ENCODE measurements at places on chromosomes 12 and 14.

- no peak for DNase-seq
Measured at GRCh38 chr12:22858849-22859570, 234.0 kb downstream of the ETNK1 start.

DNA sequence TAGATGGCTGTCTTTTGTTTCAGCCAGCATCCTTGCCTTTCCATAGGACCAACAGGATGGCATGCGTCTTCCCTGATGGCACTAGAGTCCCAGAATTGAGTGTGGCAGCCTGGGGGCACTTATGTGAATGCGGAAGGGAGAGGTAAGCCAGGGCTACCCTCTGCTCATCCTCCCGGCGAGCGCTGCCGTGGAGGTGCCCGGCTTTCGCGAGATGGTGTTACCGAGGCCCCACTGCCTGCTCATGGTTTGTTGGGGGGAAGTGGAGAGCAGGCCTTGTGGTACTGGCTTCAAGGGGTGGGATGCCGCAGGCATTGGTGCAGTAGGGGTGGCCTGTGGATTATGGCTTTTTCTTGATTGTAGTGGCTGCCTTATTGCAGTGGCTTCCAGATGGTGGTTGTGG is 174.3 kb downstream of the AACS start:
- no peak for DNase-seq

GRCh38 chr14:90409209-90409730 is 12.4 kb downstream of the CALM1 start:
- DNase-seq: no peak

GRCh38 chr12:132660052-132660451 is 27.1 kb downstream of the POLE start:
- no peak for DNase-seq

GRCh38 chr12:3580094-3580749 is 89.2 kb downstream of the PRMT8 start:
- DNase-seq: no peak

GRCh38 chr12:54197010-54197409 is 8.2 kb upstream of the SMUG1 start:
- DNase-seq: no peak

DNA sequence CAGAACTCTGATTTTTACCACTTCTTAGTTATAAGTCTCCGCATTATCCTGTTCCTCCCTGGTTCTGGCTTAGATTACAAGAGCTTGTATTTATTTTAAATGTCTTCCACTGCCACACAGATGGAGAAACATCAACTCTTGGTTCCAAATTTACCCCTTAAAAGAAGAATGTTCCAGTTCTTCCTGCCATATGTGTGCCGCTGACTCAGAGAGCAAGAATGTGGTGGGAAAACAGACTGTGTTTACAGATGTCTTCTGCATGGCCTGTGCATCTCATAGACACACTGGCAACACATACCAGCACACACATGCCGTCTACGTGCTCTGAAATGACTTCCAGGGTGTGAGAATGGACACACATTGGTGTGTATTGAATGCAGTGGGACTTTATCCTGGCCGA is 383.0 kb downstream of the LRIG3 start:
- DNase-seq: peak; percentile 4

- DNase-seq: no peak
Measured at GRCh38 chr14:89447182-89447944, 30.3 kb upstream of the FOXN3 start.

- peak; percentile 70 for DNase-seq
Measured at GRCh38 chr12:55830601-55831446, 1.4 kb upstream of the DNAJC14 start.

- DNase-seq: no peak
Measured at GRCh38 chr14:35927727-35928126, 101.6 kb downstream of the BRMS1L start.

DNA sequence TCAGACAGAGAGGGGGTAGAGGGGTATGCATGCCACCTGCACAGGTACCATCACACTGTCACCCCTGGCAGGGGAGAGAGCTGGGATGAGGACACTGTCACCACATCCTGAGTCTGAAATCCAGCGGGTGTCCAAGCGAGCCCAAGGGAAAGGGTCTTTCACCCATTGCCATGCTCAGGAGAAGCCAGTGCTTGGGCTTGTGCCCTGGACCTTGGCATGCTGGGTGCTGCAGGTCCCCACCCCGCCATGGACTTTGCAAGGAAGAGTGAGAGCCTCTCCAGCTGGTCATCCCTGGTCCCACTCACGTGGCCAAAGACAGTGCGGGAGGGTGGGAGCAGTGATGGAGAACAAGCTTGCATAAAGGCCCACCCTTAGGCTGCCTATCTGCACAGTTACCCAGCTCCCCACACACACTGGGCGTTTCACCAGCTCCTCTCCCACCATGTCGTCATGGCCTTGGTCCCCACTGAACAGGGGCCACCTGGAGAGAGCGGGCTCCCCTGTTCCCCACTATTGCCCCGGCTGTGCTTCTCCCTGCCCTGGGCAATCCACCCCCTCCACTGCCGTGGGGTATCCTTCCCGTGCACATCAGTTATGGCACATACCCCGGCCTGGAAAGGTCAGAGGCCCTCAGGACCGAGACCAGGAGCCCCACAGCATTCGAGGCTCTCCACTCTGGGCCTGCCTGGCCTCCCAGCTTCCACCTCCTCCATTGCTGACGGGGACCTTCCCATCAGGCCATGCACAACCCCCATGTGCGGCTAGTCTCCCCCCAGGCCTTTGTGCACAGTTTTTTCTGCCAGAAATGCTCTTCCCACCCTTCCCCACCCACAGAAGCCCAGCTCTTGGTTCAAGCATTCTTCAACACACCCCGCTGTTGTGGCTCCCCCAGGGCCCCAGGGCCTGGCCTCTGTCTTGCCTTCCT is 58.6 kb upstream of the BCL11B start:
- no peak for DNase-seq

GRCh38 chr12:104866291-104866690 is 91.8 kb downstream of the SLC41A2 start:
- no peak for DNase-seq

DNA sequence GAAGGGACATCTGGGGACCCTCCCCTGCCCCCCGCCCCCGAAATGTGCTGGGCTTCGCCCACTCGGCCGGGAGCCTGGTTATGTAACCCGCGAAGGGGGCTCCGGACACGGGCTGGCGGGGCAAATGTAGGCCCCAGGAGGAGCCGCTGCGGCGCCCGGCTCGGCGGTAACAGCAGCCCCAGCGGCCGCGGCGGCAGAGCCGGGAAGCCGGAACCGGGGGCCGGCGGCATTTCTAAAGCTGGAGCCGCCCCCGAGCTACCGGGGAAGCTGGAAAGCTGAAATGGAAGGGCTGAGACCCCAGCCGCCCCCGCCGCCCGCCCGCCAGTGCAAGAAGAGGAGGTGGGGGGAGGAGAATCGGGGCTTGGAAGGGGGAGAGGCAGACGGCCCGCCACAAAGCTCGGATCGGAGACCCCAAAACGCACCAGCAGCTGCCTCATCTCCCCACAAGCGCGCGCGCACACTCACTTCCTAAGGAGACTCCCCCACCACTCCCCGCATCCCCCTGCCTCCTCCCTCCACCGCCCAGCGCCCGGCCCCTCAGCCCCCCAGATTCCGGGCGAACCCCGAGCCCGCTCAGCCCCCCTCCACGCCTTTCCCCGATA is 1.5 kb downstream of the KDM2B start:
- DNase-seq: no peak

- no peak for DNase-seq
Measured at GRCh38 chr14:104567141-104567956, 12.2 kb upstream of the C14orf180 start.

GRCh38 chr14:37580146-37580545 is 14.9 kb downstream of the FOXA1 start:
- DNase-seq: no peak

GRCh38 chr14:94623856-94624499 is 11.8 kb downstream of the SERPINA3 start:
- no peak for DNase-seq

GRCh38 chr12:70853326-70853725 is 67.2 kb downstream of the PTPRR start:
- no peak for DNase-seq

DNA sequence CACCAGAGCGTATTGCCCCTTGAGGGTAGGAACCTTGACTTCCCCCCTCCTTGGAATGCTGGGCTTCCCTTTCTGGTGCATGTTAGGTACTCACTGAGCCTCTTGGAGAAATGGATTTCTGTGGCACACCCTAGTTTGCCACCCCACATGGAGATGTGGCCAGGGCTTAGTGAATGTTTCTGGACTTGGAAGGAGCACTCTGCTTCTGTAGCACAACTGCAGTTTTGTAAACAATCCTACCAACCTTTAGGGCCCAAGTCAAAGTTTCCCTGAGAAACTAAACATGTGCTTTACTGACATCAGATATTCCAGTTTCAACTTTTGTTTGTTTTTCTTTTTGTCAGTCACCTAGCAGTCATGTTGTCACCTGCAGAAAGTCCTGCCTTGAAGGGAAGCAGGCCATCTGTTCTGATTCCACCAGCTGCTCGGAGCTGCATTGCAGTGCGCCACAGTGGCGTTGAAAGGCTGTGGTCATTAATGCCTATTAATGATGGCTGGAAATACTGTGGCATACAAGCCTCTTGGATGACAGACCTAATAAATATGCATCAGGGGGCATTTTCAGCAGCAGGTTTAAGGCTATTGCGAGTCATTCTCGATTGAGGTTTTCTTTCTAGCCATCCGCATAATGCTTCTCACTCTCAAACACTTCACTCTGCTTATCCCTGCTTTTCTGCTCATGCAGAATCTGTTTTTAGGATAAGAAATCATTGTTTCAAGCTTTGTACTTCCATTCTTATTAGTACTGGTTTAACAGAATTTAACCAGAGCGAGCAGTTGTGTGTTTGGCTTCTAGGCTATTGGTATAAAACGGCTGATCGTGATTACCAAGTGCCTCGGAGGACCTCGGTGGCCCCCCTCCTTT is 7.8 kb downstream of the PELI2 start:
- no peak for DNase-seq

DNA sequence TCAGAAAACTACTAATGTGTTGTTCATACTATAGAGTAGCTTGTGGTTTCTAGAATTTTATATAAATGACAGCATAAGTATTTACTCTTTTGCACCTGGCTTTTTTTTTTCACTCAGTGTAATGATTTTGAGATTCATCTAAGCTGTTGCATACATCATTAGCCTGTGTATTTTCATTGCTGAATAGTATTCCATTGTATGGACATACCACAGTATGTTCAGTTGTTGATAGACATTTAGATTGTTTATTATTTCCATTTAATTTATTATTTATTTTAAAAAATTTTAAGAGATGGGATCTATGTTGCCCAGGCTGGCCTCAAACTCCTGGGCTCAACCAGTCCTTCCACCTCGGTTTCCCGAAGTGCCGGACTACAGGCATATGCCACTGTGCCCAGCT is 80.0 kb downstream of the IFT43 start:
- no peak for DNase-seq

DNA sequence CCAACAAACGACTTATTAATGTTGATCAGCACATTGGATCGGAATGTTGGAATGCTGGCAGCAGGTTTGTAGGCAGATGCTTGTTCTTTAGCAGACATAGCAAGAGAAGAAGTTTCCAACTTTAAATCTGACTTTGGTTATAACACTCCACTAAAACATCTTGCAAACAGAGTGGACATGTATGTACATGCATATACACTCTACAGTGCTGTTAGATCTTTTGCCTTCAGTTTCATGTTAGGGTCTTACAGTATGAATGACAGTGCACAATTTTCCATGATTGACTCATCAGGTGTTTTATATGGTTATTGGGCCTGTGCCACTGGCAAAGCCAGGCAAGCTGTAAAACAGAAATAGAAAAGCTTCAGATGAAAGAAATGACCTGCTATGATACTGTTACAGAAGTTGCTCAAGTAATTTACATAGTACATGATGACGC is 14.3 kb upstream of the DHRS7 start:
- DNase-seq: no peak

- DNase-seq: no peak
Measured at GRCh38 chr12:27873010-27873409, 93.0 kb upstream of the MANSC4 start.

- DNase-seq: no peak
Measured at GRCh38 chr12:54273981-54274380, 5.9 kb downstream of the CBX5 start.

DNA sequence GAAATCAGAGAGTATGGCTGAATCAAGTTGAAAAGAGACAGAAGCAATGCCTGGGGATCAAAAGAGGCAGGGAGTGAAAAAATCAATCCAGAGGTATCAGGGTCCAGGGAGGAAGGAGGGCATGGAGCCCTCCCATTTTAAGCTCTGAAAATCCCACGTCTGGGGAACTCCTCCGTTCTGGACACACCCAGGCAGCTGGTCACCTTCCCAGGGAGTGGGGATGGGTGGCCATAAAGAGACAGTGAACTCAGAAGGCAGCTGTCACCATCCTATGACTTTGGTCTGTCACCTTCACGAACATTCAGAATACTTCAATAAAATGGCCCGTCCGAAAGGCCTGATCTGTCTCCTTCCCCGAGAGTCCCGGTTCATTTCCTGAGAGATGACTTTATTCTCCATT is 71.6 kb downstream of the MAP1LC3B2 start:
- no peak for DNase-seq

- no peak for DNase-seq
Measured at GRCh38 chr14:72771561-72771960, 122.3 kb downstream of the DPF3 start.

Measured in anterior cingulate cortex (tissue), 58 donors.